ENCODE measurements at places on chromosomes 5 and 9.

GRCh38 chr9:125529589-125530515 is 177.2 kb downstream of the MAPKAP1 start:
- DNase-seq = no peak

GRCh38 chr5:38922199-38922598 is 76.4 kb downstream of the OSMR start:
- peak; percentile 47 for DNase-seq

DNA sequence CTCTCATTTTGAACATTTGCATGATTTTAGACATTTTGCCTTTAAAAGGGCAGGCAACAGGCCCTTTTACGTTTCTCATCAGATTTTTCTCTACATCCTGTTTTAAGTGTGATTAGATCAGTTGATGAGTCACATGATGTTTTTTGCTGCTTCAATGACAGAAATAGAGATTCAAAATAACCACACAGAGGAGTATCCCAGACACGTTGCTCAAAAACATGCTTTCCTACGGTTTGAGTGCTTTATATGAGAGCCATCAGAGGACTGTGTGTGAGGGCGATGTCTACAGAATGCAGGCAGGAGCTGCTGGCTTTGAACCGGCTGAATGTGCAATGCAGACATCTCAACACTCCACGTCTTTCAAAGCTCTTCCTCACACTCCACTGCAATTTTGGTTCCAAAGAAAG is 42.1 kb downstream of the OTULIN start:
- DNase-seq = peak; percentile 51

DNA sequence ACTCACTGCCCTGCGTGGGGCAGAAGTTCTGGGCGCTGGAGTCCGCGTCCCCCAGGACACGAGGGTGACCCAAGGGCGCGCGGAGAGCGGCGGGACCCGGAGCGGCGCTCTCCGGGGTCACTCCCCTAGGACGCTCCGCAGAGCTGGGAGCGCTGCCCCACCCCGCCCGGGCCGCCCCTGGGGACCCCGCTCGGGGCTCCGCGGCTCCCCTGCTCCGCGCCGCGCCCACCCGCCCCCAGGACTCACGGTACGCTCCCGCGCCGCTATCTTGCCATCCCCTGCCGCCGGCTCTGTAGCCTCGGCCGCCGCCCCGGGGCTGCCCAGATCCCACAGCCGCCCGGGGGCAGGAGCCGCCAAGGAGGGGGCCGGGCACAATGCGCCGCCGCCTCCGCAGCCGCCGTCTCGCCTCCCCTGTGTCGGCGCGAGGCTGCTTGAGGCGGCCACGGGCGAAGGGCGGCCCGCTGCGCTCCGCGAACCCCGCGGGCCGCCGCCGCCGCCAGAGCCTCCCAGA is 303 bp downstream of the LIFR start:
- no peak for DNase-seq

DNA sequence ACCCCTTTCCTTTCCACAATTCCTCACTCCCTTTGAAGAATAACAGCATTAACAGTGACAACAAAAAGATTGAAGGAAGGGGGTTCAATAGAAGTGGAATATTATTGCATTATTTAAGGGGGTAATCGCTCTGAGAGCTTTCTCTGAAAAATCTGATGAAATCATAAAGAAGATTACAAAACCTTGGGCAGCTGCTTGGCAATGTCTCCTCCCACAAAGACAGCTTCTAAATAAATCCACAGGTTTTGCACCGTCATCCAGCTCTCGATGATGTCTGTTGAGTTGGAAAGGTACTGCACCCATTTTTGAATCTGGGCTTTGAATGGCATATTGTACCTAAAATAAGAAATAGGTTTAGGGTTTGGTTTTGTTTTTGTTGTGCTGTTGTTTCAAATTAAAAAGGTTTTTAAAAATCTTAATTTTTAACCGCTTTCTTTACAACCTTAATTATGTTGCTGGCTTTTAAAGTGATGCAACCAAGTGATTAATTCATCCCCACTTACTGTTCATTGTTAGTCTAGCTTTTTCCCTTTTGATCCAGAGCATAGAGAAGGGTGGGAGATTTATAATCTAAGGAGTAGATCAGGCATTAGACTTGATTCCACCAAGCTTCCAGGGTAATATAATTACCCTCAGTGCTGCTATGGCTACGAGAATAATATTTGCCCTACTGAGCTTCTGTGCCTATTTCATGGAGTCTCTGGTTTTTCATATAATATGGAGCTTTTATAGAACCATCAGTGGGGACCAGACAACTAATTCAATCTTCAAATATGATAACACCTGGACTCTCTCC is 85.0 kb downstream of the DNAH5 start:
- DNase-seq = peak; percentile 47

DNA sequence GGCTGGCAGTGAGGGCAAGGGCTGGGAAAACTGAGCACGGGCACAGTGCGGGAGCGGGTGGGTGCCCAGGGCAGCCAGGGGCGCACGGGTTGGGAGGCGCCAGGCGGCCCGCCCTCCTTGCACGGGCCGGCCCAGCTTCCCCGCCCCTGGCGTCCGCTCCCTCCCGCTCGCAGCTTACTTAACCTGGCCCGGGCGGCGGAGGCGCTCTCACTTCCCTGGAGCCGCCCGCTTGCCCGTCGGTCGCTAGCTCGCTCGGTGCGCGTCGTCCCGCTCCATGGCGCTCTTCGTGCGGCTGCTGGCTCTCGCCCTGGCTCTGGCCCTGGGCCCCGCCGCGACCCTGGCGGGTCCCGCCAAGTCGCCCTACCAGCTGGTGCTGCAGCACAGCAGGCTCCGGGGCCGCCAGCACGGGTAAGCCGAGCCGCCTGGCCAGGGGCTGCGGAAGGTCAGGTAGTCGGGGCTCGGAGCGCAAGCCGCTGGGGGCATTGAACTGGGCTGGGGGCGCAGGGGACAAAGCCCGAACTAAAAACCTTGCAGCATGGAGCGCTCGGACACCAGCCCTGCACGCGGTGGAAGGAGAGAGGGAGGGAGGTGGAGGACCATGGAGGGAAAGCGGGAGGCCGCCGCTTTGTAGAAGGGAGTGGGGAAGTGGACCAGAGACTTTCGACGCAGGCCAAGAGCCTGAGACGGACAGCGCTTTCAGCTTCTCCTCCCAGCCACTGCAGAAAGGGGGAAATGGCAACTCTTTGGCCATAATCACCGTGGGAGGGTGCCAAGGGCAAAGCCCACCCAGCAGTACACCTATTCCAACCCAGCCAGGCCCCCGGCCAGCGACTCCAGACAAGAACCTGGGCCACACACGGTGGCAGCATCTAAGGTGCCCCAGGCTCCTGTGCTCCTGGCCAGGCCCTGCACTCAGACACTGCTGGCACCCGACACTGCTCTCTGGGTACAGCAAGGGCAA is at the start of gene TGFBI:
Gene TGFBI (plus strand): TSS at position 207 of the 961 bp plus-strand sequence. CDS start 68 bp downstream, at position 275.
- no peak for DNase-seq

GRCh38 chr5:111626473-111627148 is 114.3 kb upstream of the STARD4 start:
- DNase-seq = no peak

GRCh38 chr9:74948937-74949336 is 3.8 kb downstream of the C9orf40 start:
- no peak for DNase-seq

- no peak for DNase-seq
These were observed 152.6 kb downstream of the MED27 start for GRCh38 chr9:131927091-131927490.

DNA sequence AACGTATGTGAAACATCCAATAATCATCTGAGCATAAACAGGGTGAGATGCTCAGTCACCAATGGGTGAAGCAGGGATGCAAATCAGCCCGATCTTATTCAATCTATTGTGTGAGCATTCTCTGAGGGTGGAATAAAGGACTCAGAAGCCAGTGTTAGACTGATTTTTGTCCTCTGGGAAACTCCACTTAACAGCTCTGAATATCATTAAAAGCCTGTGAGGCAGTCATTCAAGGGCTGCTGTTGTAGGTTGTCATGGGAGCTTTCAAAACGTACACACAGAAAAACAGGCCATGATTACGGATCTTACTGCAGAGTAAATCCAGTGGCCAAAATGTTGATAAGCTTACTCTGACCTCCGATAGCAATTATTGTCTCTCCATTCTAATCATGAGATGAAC is 266.5 kb upstream of the EFNA5 start:
- DNase-seq = peak; percentile 33

DNA sequence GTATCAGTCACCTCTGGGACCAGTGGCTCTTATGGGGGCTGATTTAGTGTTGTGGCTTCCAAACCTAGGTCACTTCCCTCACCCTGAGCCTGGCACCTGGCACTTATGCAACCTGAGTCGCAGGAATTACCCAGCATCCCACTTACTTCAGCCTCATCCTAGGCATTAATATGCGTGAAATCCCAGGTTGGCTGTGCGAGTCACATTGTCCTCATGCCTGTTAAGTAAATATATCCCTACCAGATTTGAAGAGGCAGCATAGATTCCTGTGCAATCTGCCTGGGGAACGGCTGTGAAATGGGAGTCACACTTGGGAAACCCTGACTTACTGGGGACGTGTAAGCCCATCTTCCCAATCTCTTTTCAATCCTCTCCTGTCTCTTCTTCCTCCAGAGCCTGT is 42.7 kb upstream of the AKNA start:
- DNase-seq = peak; percentile 48

- peak; percentile 66 for DNase-seq
These were observed 58.1 kb downstream of the CDO1 start for GRCh38 chr5:115758356-115758755.
